ENCODE measurements at places on chromosomes 11 and 22. TPM values are rescaled to one million over a fixed set of nuclear protein-coding genes. Genes with fewer than 3 reads are reported as not detected.

The DDIAS gene
- total RNA-seq = 16.2 TPM

- no peak for DNase-seq
Measured at GRCh38 chr11:121536126-121536525, 83.4 kb upstream of the SORL1-AS1 start.

GRCh38 chr11:75597636-75598035 lies 35.6 kb downstream of the SERPINH1 start:
- DNase-seq = no peak

The FOLR2 gene
- total RNA-seq = not detected

DNA sequence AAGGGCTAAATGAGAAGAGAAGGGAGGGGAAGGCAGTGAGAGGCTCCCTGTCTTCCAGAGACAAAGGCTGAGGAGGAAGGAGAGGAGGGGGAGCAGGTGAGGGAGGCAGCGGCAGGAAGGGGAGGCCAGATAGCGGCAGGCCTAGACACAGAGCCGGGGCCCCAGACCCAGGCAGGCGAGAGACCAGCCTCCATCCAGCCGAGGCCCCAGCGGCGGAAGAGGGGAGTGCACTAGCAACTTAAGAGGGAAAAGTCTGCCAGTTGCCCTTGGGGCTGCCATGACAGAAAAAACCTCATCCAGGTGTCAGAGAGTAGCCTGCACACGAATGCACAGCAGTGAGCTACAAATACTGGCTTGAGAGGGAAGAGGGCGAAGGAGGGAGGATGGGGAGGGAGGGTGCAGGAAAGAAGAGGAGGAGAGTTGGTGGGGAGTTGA lies 46.7 kb downstream of the IGLL1 start:
- no peak for DNase-seq

- DNase-seq = no peak
Measured at GRCh38 chr11:82756765-82757639, 23.3 kb upstream of the FAM181B start.

DNA sequence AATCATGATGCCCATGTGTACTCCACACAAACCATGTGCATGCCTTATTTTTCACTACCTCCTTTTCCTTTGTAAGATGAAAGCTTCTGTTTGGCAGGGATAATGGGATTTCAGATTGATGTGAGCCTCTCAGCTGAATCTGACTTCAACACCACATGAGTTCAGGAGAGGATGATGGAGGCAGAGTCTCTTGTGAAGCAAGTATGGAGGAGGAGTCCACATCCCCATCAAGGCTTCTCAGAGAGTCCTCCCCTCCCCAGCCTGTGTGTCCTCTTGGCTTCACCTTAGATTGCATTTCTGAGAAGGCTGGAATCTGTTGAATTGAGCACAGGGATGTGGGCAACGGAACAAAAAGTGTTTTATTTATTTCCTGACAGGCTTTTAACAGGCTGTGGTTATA lies 370.4 kb downstream of the FAT3 start:
- no peak for DNase-seq

The C11orf58 gene
- total RNA-seq = 125 TPM

GRCh38 chr22:44395118-44396005 lies 82.6 kb upstream of the SHISAL1 start:
- DNase-seq = no peak

- no peak for DNase-seq
Measured at GRCh38 chr22:49751966-49752597, 75.6 kb downstream of the BRD1 start.

GRCh38 chr11:1072821-1073231 lies 1.8 kb upstream of the MUC2 start:
- no peak for DNase-seq

DNA sequence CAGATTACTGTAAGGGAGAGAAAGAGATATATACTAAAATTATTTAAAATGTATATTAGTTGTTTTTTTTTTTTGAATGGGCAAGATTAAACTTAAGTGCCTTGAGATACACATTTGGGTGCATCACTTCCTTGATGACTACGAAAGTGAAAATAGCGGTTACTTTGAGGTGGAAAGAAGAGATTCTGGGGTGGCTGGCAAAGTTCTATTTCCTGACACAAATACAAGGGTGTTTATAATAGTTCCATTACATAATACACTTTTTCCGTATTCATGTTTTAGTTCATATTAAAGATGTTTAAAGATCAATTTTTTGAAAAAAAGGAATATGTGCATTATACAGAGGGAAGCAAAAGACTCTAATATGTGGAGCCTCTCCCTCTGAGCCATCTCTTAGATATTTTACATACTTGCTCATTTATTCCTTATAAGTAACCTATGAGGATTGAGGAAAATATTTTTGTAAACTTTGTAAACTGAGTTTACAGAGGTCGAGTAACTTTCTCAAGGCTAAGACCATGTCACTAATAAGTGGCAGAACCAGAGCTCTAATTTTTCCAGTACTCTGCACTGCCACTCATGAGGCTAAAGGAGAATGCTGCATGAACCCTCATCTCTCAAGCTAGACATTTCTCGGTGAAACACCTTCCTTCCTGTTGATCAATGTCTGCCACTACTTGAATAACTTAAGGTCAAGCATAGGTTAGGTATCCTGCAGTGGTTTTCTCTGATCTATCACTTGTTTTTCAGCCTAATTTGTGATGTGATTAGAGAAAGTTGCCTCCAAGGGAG lies 58.6 kb downstream of the DDIAS start:
- no peak for DNase-seq

The COPB1 gene
- total RNA-seq = 90.5 TPM

All from activated naive CD4-positive, alpha-beta T cell treated with anti-CD3 and anti-CD28 coated beads, Interleukin-2, amount 50 U/mL, for 72 hours (primary cell).